ENCODE measurements at places on chromosomes 7 and 10.

- peak; percentile 34 for DNase-seq
Measured at GRCh38 chr7:48140001-48140681, 31.1 kb upstream of the ABCA13 start.

DNA sequence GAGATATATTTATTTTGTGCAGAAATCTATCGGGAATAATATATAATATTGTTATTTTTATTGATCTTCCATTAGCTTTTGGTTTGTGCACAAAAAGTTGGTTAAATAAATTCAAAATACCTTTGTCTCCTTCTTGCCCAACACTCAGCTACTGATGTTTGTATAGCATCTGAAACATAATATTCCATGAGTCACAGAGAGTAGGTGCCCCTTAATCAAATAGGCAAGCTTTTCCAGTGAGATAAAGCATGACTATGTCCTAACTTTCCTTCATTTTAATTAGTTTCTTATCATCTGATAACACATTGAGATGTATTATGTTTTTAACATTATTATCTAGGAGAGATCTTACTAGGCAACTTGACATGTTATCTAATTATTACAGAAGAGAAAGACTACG is 432.2 kb downstream of the KIF20B start:
- no peak for DNase-seq

DNA sequence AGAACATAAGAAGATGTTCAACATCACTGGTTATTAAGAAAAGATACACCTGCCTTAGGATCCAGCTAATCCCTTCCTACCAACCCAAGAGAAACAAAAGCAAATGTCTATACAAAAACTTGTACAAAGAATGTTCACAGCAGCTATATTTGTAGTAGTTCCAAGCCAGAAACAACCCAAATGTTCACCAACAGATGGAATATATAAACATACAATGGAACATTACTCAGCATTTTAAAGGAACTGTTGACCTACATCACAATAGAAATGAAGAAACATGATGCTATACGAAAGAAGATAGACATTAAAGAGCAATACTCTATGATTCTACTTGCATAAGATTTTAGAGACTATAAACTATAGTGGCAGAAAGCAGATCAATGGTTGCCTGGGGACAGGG is 149.4 kb downstream of the ZNF438 start:
- DNase-seq: no peak

GRCh38 chr10:89042562-89042961 is 52.0 kb downstream of the FAS start:
- no peak for DNase-seq

DNA sequence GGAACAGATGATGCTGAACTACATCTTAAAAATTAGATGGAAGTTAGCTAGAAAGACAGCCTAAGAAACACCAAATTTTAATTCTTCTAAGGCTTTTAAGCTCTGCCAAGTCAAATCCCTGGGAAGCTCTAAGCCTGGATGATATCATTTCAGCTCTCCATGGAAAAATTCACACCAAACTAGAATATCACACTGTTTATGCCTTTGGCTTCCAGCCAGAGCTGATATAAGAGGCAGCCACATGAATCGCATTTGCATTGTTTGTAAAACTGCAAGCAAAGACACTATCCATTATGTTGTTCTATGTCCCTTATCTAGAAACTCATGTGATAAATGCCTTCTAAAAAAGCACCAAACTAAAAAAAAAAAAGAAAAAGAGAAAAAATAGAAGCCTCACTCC is 430.4 kb downstream of the GRID1 start:
- DNase-seq: no peak

DNA sequence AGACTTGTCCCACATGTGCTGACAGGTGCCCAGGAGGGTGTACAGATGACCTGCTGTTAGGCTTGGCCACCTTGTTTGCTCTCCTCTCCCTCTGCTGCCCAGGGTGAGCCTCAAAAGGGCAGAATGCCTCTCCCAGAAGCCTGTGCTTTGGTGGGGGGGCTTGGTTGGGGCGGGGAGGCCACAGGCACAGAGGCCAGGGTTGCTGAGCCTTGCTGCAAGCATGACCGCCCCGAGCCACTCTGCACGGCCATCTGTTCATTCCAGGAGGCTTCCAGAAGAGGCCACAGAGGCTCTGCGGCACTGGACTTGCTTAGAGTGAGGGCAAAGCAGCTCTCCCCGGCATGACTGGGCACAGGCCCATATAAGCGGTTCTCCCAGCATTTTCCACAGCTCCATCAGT is 190.8 kb downstream of the GLRX3 start:
- DNase-seq: no peak

GRCh38 chr10:119803264-119803663 is 69.4 kb downstream of the MCMBP start:
- no peak for DNase-seq

DNA sequence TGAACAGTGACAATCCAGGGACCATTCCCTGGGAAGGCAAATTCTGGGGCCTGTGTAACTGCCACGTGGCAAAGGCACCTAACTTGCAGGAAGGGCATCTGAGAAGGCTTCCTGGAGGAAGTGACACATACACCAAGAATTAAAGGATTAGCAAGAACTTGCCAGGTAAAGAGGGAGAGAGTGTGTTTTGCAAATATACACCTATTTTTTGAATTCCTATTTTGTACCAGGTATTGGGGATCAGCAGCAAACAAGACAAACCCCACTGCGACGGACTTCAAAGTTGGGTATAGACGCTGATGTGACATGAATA is 206.5 kb upstream of the ZMIZ1 start:
- DNase-seq: no peak

DNA sequence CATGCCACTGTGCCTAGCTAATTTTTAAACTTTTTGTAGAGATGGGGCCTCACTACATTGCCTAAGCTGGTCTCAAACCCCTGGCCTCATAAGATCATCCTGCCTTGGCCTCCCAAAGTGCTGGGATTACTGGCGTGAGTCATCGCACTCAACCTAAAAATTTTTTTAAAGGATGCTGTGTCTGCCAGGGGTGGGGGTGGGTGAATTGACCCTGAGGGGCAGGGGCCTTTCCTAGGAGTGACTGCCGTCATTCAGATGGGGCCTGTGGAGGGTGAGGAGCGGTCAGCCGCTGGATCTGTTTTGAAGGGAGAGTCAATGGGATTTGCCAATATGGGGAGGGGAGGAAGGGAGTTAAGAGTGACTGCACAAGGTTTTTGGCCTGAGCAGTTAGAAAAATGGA is 89.4 kb downstream of the C10orf105 start:
- DNase-seq: no peak

- no peak for DNase-seq
Measured at GRCh38 chr7:151856516-151856915, 20.4 kb downstream of the PRKAG2 start.

GRCh38 chr10:57031346-57031745 is 670.3 kb upstream of the ZWINT start:
- DNase-seq: no peak

- no peak for DNase-seq
Measured at GRCh38 chr7:100719523-100720278, 567 bp upstream of the EPO start.

- DNase-seq: no peak
Measured at GRCh38 chr10:89867964-89868363, 166.6 kb downstream of the KIF20B start.

- no peak for DNase-seq
Measured at GRCh38 chr7:35648367-35648766, 46.6 kb downstream of the HERPUD2 start.

- DNase-seq: no peak
Measured at GRCh38 chr7:2775785-2776184, 68.3 kb downstream of the GNA12 start.

DNA sequence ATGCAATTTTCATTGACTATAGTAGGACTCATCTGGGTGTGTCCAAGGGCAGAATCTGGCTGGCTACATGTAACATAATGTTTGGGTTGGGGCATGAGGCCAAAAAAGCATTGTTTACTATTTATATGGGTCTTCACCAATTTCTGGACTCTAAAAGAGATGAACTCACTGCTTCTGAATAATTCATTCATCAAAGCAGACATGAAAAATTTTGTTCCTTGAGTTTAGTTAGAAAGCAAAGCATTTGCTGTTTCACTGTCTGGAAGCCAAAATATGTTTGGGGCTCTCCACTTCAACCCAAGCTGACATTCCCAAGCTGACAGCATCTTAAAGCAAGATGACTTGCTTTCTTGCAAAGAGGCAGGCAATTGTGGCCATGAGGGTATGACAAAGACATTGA is 670.6 kb downstream of the SUGCT start:
- DNase-seq: no peak

DNA sequence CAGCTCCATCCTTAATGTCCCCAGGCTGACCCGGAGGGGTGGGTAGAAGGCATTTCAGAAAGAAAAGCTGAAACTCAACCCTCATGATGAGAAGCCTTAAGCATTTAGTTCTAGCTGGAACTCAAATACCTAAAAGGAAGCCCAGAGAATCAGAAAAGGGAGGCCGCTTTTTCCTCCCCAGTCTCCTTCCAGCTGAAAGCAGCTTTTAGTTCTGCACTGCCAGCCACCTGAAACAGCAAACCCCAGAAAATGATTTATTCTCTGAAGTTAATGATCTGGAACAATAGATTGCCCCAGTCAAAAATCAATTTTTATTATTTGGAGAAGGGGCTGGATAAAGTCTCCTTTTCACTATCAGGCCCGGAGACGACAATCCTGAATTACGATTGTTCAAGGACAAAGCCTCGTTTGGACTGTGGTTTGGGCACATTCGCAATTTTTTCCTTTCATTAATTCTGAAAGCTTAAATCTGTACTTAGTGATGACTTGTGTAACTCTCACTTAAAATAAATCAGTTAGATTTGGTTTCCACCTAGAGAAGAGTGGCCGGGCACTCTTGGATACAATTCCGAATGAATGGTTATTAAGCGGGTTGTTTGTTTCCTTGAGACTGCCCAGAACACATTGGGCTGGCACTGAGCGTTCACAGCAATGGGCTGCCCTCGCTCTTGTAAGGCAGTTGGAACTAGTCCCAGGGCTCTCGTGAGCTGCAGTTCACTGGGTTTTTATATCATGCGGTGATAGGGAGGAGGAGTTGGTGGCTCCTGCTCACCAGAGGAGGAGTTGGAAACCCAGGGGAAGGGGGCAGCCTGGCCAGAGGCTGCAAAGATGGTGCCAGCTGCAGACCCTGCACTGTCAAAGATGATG is 262.2 kb downstream of the CCSER2 start:
- no peak for DNase-seq

- DNase-seq: no peak
Measured at GRCh38 chr7:136925556-136925955, 57.1 kb downstream of the CHRM2 start.

DNA sequence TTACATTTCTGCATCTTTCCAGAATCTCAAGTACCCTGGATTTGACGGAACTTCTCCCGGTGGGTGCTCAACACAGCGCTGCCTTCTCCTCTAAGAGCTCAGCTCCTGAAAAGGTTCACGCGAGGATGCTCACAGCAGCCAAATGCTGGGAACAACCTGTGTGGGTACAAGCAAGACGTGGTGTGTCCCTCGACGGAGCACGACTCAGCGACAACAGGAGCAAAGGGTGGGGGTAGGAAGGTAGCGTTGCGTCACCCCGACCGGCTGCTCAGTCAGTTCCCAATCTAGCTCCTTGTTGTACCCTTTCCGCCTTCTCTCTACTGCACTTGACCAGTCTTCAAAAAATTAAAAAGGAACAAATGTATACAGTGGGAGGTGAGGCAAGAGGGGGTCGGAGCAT is 117.3 kb downstream of the PTPRN2 start:
- no peak for DNase-seq

DNA sequence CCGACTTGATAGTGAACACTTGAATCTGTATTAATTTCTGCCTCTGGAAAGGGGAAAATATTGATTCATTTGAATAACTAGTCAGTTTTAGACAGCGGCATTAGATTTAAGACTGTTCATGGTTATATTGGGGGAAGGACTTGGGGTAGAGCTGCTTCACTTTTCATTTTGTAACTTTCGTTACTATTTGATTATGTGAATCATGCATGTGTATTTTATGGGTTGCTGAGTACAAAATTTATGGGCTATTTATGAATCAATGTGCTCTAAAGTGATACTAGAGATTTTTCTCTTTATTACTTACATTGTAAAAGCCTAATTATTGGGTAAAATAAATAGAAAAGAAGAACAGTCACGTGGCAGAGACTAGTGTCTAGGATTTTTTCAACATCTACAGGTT is 4.9 kb downstream of the GLUD1 start:
- no peak for DNase-seq

DNA sequence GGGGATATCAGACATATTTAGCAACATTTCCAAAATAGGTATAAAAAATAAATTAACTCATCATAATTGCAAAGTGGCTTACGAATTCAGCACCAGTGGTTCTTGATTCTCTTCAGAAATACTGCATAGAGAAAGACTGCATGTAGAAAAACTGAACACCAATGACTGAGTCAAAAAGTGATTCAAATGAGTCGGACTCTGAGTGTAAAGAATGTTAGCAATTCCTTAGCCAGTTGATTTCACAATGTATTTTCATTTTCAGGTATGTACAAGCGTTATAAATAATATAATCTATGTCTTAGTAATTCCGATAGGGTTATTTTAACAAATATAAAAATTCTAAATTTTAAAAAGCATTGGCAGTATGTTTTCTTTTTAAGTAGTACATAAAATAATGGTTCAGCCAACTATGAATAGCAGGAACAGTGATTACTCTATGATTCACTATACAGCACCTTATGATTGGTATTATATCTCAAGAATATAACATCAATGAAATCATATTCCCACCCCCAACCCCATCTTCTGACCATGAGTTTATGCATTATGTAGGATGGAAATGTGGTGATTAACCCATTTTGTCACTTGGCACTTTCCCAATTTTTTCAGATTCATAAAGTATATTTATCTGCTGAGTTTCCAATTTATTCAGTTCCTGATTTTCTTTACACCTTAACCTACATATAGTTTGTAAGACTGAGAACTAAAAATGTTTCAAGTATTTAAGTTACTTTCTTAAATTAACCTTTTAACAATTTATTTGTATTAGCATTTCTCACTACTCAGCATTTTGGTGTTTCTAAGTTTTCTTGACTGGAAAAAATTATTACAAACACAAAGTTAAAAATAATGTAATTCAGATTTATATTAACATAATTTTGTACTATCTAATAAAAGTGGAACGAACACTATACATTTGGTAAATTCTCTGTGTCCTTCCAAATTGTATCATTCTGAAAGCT is 33.9 kb downstream of the DNAJC1 start:
- no peak for DNase-seq

GRCh38 chr7:27112955-27113949 is 10.8 kb upstream of the HOXA2 start:
- DNase-seq: no peak

DNA sequence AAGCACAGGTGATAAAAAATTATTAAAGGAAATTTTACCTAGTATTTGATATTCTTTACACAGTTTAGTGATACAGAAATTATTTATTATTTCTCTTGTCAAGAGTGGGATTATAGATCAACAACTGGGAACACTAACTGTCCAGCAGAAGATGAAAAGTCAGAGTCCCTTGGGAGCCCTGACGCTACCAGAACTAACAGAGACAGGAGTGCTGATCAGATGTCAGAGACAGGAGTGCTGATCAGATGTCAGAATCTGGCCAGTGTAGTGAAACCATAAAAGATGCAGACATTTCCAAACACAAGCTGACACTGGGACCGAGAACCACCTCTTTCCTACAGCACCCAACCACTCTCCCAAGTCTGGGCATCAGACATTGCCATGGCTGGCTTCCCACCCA is 828.2 kb downstream of the TNS3 start:
- DNase-seq: no peak

- DNase-seq: no peak
Measured at GRCh38 chr10:78614267-78614666, 454.5 kb upstream of the ZMIZ1 start.

- peak; percentile 46 for DNase-seq
Measured at GRCh38 chr10:53166325-53166724, 393.7 kb upstream of the MBL2 start.
